ENCODE measurements at places on chromosomes 6 and 20.

- no peak for DNase-seq
Observed at GRCh38 chr20:7722564-7722963, 217.7 kb downstream of the HAO1 start.

DNA sequence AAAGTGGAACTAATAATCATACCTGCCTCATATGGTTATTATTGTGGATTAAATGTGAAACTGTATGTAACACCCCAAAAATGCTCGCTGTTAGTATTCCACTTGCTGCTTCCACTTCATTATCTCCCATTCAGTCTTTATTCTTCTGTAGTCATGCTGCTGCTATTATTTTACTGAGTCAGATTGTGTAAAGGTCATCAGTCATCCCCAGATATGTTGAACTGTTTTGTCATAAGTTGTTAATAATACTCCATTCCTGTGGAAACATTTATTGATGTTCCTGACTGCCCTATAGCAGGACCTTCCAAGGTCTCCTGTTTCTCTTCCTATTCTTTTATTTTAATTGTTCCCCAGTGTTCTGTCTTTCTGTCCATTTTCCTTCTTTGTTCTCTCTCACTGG is 1148.3 kb downstream of the EPHA7 start:
- no peak for DNase-seq

GRCh38 chr6:66558189-66558588 is 851.2 kb upstream of the EYS start:
- DNase-seq, result no peak

GRCh38 chr6:20699402-20699801 is 165.1 kb downstream of the CDKAL1 start:
- no peak for DNase-seq

- no peak for DNase-seq
Observed at GRCh38 chr6:113960795-113961194, 10.2 kb downstream of the HDAC2 start.

- DNase-seq, result no peak
Observed at GRCh38 chr20:3311623-3312022, 72.6 kb upstream of the SLC4A11 start.

- DNase-seq, result no peak
Observed at GRCh38 chr6:7579851-7580250, 10.1 kb upstream of the SNRNP48 start.

DNA sequence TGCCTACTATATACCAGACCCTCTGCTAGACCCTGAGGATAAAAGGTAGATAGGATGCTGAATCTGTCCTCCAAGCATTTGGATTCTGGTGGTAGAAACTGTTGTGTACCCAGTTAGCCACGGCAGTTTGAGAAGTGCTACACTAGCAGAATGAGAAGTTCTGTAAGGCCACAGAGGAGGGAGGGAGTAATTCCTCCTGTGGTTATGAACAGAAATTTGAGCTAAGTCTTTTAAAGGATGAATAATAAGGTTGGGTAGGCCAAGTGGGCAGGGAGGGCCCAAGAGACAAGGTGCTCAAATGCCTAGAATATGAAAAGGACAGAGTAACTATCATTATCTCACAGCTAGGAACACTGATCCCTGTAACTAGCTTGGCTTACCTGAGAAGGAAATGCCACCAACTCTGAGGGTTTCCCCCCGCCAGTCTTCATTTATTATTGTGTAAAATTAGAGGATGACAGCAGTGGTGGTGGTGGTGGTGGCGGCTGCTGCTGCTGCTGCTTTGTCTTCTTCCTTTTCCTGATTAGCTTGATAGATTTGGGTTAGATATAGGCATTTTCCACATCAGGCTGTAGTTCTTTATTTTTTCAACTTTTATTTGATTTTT is 243.3 kb downstream of the PRL start:
- DNase-seq, result no peak

- DNase-seq, result no peak
Observed at GRCh38 chr6:80988892-80989291, 763.6 kb downstream of the TENT5A start.

DNA sequence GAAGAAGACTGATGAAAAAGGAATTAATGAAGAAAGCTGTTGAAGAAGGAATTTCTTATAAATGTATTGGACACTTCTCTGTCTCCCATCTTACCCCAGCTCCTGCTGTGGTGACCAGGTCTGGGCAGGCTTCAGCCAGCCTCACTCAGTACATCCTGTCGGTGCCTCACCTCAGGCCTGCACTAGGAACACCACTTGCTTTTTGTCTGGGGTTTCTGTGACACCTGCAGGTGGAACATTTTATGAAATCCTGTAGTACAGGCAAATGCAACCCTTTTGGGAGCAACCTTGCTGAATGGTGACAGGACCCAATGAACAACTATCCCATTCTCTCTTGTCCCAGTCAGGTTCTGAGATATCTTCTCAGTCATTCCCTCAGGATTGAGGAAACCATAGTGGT is 129.7 kb downstream of the PRDM13 start:
- peak; percentile 14 for DNase-seq

GRCh38 chr6:93350774-93351173 is 68.6 kb downstream of the EPHA7 start:
- no peak for DNase-seq

- no peak for DNase-seq
Observed at GRCh38 chr6:158038291-158039177, 56.9 kb downstream of the SYNJ2 start.

DNA sequence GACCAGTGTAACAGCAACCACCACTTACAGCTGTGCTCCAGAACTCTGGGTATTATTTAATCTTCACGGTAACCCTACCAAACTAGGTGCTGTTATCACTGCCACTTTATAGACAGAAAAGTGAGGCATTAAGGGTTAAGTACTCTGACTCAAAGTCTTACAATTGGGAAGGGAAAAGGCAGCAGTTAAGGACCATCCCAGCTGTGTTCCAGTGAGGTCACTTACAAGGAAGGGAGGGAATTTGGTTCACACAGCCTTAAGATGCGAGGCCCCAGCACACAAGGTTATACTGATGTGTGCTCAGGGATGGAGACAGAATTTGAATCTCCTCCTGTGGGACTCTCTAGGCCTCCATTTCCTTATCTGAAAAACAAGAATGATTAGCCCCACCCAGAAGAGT is 46.7 kb downstream of the TRERF1 start:
- no peak for DNase-seq

DNA sequence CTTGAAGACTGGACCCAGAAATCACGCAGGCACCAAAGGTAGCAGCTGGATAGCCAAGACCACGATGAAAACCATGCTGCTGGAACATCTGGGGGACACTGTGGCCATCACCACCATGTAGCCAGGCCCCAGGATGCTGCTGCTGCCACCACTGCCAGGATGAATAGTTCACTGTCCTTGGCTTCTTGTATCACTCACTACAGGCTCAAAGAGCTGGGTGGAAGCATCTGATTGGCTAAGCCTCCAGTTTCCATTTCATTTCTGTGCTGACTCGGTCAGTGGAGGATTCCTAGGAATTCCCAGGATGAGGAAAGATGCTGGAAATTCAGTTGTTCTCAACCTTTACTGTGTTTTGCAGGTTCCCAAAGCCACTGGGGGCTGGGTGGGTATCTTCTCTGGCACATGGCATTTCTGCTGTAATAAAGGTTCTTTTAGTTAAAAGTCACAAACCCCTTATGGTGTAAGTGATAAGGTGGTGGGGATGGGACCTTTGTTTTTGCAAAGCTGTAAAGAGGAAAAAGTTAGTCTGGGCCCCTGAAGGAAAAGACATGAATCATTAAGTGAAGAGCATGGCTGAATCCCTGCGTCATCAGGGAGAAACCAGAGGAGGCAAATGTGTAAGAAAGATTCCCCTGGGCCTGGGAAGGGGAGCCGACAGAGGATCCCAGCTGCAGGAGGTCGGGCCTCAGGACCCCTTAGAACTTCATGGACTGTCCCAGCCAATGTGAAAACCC is 75.6 kb upstream of the RNF24 start:
- DNase-seq, result no peak

DNA sequence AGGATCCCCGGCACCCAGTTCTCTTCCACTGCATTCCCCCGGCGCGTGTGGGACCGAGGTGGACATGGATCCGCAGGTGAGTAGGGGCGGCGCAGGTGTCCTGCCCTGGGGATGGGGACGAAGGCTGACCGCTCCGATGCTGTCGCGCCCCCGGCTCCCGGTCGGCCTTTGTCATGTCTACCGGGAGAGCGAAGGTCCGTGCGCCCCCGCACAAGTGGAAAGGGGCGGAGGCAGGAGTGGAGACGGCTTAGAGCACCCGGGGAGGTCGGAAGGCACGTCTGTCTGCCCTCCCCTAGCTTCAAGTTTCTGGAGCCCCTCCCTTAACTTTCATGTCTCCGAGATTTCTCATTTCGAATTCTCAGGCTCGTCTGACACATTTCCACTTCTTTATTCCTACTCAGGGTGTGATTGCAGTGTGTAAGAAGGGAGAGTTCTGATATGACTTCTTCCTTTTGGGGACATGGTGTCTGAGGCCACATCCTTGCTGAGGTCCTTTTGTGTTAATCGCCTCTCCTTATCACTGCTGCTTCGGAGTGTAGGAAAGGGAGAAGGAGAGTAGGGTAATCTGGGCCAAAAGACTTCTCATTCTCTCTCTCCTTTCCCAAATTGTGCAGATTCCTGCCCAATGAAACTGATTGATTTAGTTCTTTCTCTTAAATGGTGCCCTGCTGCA is 435 bp downstream of the KIFC1 start:
- DNase-seq, result no peak

GRCh38 chr20:20820785-20821483 is 108.5 kb upstream of the RALGAPA2 start:
- DNase-seq, result no peak

DNA sequence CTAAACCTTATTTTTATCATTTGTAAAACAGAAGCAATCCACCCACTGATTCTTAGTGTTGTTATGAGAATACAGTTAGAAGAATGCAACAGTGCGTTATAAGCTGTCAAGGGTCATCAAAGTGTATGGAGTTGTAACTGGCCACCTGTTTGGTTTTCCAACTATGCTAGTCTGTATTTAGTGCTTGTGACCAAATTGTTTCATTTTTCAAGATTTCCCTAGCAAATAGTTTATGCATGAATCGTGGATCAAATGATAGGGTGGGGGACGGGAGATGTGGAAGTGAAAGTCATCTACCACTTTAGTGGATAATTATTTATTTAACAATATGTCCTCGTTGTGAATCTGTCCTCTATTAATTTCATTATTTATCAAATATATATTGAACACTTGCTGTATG is 175.4 kb upstream of the HDDC2 start:
- no peak for DNase-seq

DNA sequence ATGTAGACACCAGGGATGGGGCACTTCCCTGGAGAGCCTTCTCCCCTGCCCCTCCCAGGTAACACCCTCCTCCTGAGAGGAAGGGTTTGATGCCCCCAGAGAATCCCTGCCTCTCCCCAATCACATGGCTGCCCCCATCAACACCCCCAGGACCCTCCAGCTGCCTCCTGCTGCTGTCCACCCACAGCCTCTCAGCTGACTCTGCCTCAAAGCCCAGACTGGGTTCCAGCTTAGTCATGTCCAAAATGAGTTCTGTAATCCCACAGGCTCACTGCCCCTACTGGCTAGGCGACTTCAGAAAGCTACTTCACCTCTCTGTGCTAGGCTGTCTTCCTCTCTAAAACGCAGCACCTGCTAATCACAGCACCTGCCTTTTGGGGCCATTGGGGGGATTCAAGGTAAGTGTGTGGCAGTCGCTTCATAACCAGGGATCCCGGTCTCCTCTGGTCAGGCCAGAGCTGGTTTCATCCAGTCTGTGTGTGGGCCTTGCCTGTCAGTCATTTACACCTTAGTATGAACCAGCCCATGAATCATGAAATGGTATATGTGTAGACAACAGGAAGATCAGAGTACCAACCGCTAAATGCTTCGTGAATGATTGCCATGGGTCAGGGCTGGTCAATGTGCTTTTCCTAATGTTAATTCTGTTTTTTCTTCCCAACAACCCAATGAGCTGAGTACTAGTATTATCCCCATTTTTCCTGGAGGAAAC is 40.4 kb downstream of the TFEB start:
- DNase-seq, result no peak

Measured in CD4-positive, CD25-positive, alpha-beta regulatory T cell (primary cell).